ENCODE measurements at places on chromosomes 1 and 21.
A peak's percentile ranks its signal among the peaks of the same experiment; 100 is the strongest.

GRCh38 chr1:36101546-36101945 lies 12.9 kb downstream of the ADPRS start:
- no peak for DNase-seq

DNA sequence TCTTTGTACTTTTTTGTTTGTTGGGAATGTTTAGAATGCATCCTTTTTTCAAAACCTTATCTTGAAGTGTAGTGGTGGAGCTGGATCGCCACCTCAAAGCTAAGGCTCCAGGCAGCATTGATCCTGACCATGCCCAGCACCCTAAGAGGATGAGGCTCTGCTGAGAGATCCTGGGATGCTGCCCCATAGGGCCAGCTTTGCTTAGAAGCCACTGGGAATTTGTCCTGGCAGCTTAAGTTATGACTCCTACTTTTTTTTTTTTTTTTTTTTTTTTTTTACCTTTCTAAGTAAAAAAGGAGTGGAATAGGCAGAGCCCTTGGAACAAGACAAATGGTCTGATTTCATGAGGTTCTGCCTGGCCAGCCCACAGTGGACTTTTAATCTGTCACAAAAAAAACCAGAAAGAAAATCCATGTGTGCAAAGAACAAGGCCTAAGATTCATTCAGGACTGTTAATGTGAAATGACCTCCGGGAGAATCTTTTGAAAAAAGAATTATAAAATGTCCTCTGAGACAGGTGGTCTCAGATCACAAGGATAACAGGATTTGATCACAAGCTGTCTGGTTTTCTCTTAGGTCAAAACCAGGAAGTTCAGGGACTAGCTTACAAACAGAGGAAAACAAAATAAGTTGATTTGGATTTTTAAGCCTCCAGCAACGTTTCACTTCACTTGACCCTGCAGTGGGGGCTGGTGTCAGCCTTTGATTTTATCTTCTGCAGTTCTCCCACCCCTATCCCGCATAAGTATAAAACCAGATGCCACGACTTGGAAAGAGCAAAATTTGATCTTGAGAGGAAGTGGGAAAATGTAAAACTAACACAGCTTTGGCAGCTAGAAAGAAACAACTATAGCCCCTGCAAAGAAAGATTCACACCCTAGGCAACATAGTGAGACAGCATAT lies 25.9 kb upstream of the RAP1A start:
- no peak for DNase-seq

GRCh38 chr1:204261746-204262505 lies 48.1 kb upstream of the GOLT1A start:
- DNase-seq = no peak

- DNase-seq = no peak
These were observed 19.1 kb downstream of the SPATA45 start for GRCh38 chr1:212828395-212828794.

- DNase-seq = no peak
These were observed 137.2 kb upstream of the CAMK1G start for GRCh38 chr1:209446356-209446755.

DNA sequence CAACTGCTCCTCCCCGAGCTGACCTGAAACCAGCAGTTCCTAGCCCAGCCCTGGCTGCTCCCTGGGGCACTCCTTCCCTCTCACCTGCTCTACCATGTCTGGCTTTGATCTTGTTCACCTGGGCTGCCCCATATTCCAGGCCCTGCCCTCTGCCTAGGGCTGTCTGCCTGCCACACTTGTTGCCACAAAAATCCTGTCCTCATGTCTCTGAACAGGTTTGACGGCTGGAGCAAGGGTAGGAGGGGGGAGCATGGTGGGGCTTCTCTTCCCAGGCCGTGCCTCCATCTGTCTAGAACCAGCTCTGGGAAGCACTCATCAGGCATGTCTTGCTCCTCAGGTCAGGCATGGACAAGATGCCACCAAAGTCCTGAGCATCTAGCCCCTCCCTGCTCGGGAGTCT lies 44.3 kb upstream of the WNT2B start:
- DNase-seq = no peak

GRCh38 chr1:231386466-231386865 lies 35.6 kb downstream of the EGLN1 start:
- no peak for DNase-seq

GRCh38 chr1:83822208-83822607 lies 176.7 kb downstream of the TTLL7 start:
- no peak for DNase-seq

- DNase-seq = no peak
These were observed 69.4 kb upstream of the KLHDC7A start for GRCh38 chr1:18411321-18411720.

GRCh38 chr21:45938453-45938755 lies 43.2 kb upstream of the COL6A1 start:
- DNase-seq = no peak

DNA sequence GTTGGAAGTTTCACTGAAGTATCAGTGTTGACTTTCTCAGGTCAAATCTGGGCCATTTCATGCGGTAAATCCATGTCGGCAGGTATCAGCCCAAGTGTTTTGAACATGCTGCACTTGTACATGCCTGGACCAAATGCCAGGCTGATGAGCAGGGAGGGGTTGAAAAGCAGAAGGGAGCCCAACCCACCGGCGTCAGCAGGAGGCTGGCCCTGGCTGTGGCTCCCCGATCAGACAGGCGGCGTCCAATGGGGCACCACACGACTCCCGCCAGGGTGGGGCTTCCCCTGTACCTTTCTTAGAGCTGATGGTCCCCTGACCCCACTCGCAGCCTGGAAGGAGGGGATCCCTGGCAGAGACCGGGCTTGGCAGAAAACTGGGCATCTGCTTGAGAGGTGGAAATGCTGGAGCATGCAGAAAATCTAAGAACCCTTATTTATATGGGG lies 540.0 kb downstream of the KIF26B start:
- no peak for DNase-seq

- DNase-seq = no peak
These were observed 62.1 kb upstream of the CNTN2 start for GRCh38 chr1:204980840-204981405.

DNA sequence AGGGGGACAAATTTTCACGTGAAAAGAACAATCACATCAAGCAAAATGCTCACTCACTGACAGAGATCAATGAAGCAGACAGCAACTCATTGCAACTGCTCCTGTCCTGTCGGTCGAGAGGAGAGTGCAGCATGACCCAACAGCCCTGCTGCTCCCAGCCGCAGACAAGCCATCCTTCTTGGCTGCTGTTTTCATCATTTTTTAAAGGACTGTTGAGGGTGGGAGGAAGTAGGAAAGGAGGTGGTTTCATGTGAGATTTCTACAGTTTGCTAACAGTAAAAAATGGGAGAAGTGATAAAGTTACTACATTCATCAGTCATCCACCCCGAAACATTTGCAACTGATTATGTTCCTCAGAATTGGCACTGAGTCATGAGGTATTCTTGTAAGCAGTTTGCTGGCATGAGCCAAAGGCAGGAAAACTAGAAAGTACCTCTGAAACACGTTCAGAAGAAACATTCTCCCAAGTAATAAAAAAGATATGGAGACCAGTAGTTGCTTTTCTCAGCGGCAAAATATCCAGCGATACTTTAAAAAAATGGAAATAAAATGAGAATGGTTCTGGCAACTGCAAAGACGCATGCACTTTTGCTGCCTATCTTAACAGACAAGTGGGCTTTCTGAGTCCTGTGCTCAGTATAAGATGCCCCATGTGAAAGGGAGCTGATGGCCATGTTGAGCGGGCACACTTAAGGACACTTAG lies 72.0 kb upstream of the CLDN14 start:
- no peak for DNase-seq

DNA sequence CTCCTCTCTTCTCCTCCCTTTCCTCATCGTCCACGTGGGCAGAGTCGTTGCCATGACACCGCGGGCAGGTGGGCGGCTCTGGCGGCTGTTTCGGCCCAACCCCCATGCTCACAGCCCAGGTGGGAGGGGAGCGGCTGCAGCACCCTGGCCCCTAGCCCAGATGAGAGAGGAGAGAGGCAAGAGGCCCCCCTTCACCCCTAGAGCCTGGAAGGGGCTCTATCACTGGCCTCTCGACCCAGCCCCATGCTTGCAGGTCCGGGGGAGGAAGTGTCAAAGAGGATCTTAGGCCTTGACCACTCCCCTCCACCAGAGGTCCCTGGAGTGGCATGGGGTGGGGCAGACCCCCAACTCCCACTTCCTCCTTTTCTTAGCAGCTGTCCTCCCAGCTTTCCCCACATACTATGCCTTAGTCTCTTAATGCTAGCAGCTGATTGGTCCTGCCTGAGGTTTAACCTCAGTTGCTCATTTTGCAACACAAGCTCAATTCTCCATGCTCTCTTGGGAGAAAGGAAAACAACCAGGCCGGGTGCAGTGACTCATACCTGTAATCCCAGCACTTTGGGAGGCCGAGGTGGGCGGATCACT lies 10.4 kb downstream of the DLGAP3 start:
- no peak for DNase-seq

DNA sequence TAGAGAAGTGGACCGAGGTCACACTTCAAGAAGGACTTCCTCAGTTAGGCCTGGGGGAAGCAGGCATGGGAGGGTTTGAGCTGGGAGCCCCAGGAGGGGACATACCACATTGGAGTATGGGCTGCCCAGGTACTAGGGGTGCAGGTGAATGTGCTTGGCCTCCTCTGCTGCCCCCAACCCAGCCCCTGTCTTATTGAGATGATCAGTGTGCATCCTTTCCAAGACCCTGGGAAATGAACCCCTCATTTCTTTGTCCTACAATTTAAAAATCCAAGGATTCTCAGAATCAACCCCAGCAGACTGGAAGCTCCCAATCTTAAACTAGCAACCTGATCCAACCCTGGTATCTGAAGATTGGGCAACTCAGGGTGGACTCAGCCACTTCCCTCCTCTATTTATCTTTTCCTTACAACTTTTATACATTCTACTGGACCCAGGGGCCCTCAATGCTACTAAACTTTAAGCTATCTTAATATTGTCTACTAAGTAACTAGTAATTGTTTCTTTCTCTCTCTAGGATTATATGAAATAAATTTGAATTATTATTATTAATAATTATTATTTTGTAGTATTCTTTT lies 9.1 kb downstream of the MEX3A start:
- DNase-seq = no peak

- no peak for DNase-seq
These were observed 351.5 kb upstream of the ZP4 start for GRCh38 chr1:238242181-238242580.

DNA sequence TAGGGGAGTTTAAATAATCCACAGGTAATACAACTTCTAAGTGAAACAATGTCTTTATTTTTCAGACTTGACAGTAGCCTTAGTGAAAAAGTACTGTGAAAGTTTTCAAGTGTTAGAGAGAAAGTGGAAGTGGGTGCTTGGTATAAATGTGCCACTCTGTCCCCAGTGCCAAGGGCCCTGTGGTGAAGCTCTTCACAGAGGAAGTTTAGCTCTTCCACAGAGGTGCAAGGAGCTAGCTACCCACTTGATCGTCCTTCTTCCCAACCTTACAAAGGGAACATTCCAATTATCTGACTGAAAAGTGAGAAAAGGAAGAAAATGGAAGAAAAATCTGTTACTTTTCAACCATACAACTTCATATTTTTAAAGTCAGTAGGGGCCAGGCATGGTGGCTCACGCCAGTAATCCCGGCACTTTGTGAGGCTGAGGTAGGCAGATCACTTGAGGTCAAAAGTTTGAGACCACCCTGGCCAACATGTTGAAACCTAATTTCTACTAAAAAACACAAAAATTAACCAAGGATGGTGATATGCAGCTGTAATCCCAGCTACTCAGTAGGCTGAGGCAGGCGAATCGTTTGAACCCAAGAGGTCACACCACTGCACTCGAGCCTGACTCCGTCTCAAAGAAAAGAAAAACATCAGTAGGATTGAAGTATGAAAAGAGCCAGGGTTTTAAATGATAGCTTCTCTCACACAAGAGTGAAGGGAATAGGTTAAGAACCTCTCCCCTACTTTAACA lies 41.0 kb upstream of the PTPRC start:
- no peak for DNase-seq

DNA sequence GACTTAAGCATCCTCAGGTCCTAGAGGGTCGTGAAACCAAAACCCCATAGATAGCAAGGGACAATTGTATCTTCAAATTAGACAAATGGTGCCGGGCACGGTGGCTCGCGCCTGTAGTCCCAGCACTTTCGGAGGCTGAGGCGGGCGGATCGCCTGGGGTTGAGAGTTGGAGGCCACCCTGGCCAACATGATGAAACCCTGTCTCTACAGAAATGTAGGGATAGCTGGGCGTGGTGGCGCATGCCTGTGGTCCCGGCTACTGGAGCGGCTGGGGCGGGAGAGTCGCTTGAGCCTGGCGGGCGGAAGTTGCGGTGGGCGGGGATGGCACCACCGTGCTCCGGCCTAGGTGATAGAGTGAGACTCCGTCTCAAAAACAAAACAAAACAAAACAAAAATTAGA lies 780.6 kb downstream of the BRINP3 start:
- DNase-seq = no peak

DNA sequence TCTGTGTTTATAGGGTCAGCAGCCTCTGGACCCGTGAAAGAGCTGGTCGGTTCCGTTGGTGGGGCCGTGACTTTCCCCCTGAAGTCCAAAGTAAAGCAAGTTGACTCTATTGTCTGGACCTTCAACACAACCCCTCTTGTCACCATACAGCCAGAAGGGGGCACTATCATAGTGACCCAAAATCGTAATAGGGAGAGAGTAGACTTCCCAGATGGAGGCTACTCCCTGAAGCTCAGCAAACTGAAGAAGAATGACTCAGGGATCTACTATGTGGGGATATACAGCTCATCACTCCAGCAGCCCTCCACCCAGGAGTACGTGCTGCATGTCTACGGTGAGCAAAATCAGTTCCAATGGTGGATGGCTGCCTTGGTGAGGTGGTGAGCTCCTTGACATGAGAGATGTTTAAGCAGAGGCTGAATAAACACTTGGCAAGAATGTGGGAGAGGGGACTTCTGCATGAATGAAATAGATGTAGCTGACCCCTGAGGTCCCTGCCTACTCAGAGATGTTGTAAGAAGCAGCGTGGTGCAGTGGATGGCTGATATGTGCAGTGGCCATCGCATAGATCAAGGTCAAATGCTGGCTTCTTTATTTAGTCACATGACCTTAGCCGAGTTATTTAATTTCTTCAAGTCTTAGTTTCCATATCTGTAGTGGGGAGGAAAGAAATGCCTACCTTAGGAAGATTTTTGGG lies 9.3 kb downstream of the SLAMF7 start:
- no peak for DNase-seq

GRCh38 chr1:78840453-78841271 lies 165.9 kb downstream of the ADGRL4 start:
- DNase-seq = no peak

GRCh38 chr21:45209685-45210284 lies 77.9 kb downstream of the POFUT2 start:
- peak; percentile 19 for DNase-seq

GRCh38 chr1:22255341-22256212 lies 112.7 kb upstream of the WNT4 start:
- DNase-seq = no peak

GRCh38 chr1:33762109-33762830 lies 101.6 kb upstream of the HMGB4 start:
- DNase-seq = no peak

DNA sequence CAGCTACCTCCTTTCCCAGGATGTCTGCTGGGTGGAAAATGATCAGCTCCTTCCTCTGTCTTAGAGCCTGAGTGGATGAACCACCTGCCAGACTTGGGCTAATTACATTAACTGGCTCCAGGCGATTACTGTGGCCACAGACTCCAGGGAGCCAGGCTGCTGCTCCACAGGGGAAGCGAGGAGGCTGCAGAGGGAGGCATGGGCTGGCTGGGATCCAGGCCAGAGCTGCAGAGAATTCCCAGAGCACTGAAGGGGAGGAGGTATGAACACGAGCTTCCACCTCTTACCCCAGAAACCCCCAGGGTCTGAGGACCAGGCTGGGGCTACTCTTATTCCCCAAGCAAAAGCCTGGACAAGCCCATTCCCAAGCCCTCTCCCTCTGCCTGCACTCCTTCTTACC lies 136.0 kb upstream of the KLHDC7A start:
- no peak for DNase-seq

Data from CD4-positive, alpha-beta T cell treated with Interleukin-1 beta for 1 hour (primary cell).